ENCODE measurements at places on chromosomes 5 and 9.

DNA sequence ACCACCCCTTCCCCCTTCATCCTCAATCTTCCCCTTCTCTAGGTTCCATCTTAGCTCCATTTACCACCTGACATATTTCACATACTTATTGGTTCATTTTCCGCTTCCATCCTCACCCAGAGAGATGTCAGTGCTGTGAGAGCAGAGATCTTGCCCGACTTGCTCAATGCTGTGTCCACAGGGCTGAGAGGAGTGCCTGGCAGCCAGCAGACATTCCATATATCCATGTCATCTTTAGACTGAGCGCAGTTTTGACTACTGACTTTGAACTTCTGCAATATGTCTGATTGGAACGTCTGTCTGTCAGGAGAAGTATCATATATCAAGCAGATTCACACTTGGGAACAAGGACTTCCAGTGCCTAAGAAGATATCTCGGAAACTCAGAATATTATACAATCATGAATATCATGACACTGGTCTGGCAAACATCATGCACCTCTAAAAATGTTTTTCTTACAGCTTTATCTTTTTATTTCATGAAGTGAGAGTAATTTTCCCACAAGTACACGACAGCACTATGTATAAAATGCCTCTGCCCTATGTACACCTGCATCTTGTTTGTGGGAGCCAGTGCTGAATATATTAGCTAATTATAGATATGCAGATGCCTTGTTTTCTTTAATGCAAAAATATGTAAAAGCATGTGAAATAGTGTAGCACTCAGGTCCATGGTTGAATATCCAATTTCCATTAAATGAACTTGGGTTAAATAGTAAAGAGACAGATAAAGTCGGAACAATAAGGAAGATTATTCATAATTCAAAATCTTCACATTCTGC is 454.0 kb upstream of the DAP start:
- DNase-seq = no peak

GRCh38 chr9:97506306-97506705 is 4.8 kb downstream of the TMOD1 start:
- DNase-seq = no peak

- DNase-seq = no peak
These were observed 5.8 kb downstream of the POU4F3 start for GRCh38 chr5:146344155-146345118.

GRCh38 chr5:18754201-18754600 is 1119.9 kb downstream of the TAF11L14 start:
- no peak for DNase-seq

DNA sequence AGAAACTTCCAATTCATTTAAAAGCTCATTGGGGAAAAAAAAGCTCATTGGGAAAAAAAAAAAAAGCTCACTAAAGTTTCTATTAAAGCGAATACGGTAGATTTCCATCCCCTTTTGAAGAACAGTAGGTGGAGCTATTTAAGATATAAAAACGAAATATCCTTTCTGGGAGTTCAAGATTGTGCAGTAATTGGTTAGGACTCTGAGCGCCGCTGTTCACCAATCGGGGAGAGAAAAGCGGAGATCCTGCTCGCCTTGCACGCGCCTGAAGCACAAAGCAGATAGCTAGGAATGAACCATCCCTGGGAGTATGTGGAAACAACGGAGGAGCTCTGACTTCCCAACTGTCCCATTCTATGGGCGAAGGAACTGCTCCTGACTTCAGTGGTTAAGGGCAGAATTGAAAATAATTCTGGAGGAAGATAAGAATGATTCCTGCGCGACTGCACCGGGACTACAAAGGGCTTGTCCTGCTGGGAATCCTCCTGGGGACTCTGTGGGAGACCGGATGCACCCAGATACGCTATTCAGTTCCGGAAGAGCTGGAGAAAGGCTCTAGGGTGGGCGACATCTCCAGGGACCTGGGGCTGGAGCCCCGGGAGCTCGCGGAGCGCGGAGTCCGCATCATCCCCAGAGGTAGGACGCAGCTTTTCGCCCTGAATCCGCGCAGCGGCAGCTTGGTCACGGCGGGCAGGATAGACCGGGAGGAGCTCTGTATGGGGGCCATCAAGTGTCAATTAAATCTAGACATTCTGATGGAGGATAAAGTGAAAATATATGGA is at the start of gene PCDHGA12:
TSS of gene PCDHGA12 (plus strand) at position 176 of the 782 bp plus-strand sequence. CDS start at position 429, 253 bp downstream.
- no peak for DNase-seq

GRCh38 chr5:42756606-42757601 is at the start of gene CCDC152:
Gene CCDC152 (plus strand): TSS chr5:42756818. CDS start chr5:42759122, 2,304 bp downstream.
- DNase-seq = peak; percentile 52

DNA sequence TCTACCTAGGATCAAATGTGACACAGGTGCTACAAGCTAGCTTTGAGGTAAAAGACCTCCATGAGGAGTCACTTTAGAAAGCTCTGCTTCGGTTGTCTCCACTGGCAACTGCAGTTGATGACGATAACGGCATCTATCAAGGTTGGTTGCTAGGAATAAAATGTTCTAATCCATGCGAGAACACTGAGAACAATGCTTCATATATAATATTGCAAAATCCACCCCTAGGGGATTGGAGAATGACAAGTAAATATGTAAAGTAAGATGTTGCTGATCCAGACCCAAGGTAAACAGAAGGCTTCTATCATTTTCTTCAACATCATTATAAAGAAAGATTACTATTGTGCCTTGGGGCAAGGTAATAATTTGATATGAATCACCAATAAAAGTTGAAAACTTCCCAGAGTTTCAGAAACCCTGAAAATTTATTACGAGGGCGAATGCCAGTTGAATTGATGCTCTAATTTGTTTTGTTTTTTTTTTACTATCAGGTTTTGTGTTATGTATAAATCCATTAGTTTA is 1003.4 kb downstream of the CDH18 start:
- no peak for DNase-seq

DNA sequence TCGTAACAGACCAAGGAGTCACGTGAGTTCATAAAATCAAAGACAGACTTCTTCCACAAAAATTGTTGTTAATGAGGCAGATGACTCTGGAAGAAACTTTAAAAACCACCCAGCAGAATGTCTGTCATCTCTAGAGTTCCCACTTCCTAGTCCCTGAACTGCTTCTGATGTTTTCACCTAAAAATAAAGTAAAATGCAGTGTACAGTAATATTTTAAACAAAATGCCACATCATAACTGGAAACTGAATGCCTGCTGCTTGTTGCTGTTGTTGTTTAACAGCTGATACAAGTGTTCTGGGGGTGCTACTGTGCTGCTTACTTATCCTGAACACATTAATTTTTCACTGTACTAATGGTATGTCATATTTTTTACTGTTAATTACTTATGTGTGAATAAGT is 577.2 kb downstream of the MTRR start:
- no peak for DNase-seq

DNA sequence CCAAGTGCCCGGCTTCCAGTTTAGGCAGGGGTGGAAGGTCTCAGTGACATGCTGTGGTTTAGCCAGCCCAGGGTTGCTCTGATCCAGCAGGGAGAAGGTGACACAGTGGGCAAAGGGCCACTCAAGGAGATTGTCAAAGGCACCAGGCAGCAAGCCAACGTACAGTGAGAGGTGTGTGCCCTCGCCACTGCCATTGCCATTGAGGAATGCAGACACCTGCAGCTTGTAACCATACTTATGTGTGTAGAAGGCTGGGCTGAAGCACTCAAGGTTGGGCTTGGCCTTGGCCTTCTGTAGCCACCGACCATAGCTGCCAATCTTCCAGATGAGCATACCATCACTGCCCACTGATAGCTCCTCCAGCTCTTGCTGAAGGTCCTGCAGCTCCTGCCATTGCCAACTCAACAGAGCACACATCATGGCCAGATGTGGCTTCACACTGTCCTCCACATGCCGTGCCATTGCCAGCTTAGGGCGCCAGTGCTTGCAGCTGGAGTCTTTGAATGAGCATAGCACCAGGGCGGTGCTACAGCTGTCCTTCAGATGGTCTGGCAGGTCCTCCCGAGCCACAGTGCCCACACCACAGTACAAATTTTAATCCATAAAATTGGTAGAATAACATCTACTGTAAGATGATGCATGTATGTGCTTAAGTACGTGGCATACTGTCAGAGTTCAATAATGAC is 59.7 kb upstream of the HMHB1 start:
- no peak for DNase-seq

DNA sequence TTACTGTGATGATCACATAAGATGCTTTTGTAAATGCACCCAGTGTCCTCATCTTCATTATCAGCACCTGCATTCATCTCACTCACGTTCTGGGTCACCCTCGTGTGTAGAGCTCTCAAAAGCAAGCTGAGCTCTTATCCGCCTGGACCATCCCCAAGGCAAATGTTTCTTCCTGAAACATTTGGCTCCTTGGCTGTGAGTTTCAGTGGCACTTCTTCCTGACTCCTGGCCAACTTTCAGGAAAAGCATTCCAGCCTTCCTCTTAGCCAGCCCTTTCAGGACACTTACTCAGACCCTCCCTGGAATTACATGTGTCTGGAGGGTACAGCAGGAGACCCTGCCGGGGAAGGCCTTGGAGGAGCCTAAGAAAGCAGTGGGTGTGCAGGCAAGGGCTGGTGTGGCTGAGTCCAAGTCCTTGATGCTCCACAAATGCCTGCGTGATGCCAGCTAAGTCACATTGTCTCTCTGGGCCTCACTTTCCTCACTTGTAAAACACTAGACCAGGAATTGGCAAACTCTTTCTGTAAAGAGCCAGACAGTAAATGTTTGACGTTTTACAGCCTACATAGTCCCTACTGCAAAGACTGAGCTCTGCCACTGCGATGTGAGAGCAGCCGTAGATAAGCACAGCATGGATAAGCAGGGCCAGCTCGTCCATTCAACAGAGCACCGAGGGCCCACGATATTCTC is 72.1 kb downstream of the PDE6A start:
- DNase-seq = no peak

DNA sequence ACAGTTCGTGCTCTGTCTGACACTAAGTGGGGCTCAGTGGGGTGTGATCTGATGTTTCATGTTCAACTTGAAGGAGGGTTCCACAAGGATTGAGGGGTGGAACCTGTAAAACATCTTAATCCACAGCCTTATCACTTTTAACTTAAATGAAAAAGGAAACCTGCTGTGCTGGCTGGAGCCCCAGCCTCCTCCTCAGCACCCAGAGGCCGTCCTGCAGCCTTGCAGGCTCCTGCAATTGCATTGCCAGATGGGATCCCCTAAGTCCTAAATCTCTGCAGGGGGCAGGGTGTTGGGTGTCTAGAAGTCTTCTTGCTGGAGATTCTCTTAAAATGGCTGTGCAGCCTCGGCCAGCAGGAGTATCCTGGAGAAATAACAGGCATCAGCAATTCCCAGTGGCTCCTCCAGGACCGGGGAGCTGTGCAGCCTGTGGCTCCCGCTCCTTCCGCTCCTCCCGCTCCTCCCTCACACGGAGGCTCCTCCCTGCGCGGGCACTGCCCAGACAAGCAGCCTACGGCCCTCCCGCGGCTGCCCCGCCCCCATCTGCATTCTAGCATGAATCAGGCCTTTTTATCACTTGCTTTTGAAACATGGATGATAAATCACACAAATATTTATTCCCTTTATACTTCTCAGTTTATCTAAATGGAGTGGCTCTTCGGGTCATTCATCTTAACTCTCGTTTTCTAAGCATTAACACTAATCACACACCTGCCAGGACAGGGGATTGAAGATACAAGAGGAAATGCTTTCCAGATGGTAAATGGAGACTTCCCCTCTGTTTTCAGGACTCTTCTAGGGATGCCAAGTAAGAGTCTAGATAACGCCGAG is 131.0 kb downstream of the ADAMTS16 start:
- no peak for DNase-seq

GRCh38 chr9:105144841-105145240 is 99.6 kb upstream of the SLC44A1 start:
- DNase-seq = no peak

DNA sequence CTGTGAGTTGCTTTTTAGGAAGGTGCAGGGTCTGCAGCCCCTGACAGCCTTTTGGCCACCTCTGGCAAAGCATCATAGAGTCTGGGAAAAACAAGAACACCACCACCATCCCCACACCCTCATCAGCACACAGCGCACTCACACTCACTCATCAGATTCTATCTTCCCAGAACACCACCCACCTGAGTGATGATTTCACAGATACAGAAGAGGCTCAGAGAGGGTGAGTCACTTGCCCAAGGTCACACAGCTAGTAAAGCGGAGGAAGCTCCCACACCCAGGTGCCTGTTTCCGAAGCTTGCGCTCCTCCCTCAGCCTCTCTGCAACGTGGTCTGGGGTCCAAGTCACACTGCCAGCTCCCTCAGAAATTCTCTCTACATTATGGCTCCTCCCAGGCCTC is 41.8 kb upstream of the HRH2 start:
- no peak for DNase-seq

DNA sequence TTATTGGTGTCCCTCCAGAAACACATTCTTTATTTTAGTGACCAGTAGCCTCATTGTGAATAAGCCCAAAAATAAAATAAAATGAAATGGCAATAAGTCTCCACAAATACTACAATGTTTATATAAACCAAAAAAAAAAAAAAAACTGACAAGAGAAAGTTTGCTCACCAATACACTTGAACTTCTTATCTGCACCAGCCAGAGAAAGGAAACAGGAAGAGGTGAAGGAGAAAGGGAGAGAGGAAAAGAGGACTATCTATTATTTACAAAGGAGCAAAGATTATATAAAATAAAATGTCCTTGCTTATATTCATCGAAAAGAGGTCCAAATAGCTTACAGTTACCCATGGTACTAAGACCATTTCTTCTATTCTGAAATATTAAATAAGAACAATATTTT is 176.4 kb upstream of the CCNG1 start:
- DNase-seq = no peak

- no peak for DNase-seq
These were observed 677 bp upstream of the MYORG start for GRCh38 chr9:34377404-34377746.

DNA sequence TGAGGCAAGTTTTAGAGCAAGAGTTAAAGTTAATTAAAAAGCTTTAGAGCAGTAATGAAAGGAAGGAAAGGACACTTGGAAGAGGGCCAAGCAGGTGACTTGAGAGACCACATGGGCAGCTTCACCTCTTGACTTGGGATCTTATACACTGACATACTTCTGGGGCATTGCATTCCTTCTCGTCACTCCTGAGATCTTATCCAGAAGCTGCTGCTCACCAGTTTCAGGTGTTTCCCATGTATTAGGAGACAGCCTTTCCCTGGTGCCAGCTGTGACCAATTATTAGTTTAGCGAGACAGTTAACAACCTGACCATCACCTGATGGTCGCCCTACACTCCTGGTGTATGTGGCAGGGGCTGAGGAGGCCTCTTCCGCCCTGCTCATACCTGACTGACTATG is 382.1 kb downstream of the KDM4C start:
- no peak for DNase-seq

GRCh38 chr5:39200081-39200480 is 19.3 kb downstream of the FYB1 start:
- DNase-seq = no peak
